Body of pancreas (tissue), 4 donors: ENCODE measurements at places on chromosomes 3 and 15.

- DNase-seq = no peak
These were observed 9.4 kb downstream of the BCL6 start for GRCh38 chr3:187735837-187736236.

DNA sequence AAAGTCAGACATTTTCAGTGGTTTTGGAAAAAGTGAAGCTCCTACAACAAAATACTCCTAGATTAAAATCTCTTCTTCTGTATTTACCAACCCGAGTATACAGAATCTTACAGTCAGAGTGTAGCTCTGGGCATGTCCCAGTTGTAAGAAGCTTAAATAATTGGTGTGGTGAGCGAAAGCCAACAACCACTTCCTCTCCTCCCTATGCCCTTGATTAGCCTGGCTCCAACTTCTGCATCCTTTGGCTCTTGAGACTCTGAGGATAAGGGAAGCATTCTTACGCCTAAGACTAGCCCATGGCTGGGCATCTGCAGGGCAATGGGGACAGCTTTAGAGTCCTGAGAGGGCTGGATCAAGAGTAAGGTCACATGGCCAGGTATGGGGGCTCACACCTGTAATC, 25.5 kb downstream of the RFT1 start:
- no peak for DNase-seq

- DNase-seq = no peak
These were observed 55.8 kb upstream of the ACAD9 start for GRCh38 chr3:128823631-128824030.

GRCh38 chr3:19775765-19776164, 158.3 kb downstream of the EFHB start:
- DNase-seq = no peak

- DNase-seq = no peak
These were observed at the start of gene TF for GRCh38 chr3:133745981-133746711. TSS of gene TF (plus strand) at chr3:133746393. CDS start at chr3:133746441, 48 bp downstream.

GRCh38 chr3:69116162-69116561, 6.2 kb downstream of the LMOD3 start:
- no peak for DNase-seq

DNA sequence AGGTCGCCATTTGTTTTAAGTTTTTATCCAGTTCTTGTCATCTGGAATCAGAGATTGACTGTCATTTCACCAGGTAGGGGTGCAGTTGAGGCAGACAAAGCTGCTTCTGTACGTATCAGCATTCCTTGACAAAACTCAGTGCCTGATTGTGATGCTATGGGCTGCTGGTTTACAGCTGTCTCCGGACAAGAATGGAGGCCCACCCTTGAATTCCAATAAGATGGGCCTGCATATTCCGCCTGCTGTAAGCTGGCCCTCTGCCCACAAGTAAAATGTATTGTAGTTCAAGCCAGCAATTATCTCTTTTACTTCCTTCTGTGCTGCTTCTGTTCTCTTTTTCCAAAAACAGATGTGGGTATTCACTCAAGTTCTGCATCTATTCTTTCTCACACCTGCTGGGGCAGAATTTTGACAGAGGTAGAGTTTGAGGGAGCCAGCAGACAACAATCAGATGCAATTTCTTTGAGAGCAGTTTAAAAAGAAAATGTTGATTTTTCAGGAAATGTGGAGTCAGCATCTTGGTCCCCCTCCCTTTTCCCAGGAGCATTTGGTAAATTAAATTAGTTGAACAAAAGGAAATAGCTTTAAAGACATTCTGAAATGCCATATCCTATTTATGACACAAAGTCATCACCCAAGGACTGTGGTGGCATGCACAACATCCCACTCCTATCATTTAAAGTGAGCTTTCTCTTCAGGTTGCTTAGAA, 53.5 kb downstream of the IQCH start:
- DNase-seq = no peak

GRCh38 chr3:111517801-111518200, 24.2 kb upstream of the CD96 start:
- DNase-seq = no peak

DNA sequence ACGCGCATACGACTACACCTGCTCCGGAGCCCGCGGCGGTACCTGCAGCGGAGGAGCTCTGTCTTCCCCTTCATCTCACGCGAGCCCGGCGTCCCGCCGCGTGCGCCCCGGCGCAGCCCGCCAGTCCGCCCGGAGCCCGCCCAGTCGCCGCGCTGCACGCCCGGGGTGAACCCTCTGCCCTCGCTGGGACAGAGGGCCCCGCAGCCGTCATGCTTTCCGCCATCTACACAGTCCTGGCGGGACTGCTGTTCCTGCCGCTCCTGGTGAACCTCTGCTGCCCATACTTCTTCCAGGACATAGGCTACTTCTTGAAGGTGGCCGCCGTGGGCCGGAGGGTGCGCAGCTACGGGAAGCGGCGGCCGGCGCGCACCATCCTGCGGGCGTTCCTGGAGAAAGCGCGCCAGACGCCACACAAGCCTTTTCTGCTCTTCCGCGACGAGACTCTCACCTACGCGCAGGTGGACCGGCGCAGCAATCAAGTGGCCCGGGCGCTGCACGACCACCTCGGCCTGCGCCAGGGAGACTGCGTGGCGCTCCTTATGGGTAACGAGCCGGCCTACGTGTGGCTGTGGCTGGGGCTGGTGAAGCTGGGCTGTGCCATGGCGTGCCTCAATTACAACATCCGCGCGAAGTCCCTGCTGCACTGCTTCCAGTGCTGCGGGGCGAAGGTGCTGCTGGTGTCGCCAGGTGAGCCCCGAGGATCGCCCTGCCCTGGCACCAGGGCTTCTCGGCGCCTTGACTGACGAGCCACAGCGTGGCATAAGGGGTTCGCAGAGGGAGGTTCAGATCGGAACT, 420 bp downstream of the SLC27A2 start:
- DNase-seq = peak; percentile 13

GRCh38 chr3:183099838-183100204, 525 bp upstream of the MCCC1 start:
- DNase-seq = no peak

DNA sequence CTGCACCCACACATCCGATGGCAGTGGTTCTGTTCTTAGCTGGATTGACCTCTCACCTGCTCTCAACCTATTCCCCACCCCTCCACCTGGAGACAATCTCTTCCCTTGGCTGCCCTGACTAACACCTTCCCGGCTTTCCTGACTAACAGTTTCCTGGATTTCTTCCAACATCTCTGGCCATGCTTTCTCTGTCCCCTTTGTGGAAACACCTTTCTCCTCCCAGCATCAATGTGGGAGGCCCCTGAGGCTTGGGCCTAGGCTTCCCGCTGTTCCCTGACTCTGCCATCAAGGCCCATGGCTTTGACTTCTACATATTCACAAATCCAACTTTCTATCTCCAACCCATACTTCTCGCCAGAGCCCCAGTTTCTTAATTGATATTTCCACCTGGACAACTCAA, 142.8 kb upstream of the ATP2B2 start:
- DNase-seq = no peak

DNA sequence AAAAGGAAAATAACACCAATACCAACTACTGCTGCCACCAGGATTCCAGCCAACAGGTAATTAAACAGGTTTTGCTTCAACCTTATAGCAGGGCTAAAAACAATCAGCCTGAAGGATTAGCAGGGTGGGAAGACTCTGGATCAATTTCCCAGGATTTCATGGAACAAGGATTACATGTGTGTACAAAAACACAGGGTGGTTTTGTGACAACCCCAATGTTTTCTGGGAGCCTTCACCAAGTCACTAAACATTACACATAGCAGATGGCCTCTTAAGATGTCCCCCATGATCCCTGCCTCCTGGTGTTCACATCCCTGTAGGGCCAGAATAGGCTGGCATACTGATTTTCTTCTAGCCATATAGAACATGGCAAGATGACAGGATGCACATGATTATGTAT, 42.8 kb upstream of the ARHGEF3 start:
- no peak for DNase-seq

DNA sequence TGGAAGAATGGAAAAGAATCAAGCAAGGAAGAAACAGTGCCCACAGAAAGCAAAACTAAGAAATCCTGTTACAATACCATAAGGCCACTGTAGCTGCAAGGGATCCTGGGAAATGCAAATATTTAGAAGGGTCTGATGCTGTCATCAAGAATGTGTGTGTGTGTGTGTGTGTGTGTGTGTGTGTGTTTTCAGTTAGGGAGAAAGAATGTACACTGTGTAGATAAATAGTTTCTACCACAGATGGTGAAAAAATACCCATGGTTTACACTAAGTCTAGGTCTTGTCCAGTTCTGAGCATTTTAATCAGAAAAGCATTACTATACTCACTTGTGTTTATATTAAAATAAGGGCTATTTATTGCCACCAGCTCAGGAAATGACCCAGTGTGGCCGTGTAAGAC, 355.0 kb downstream of the RBMS3 start:
- no peak for DNase-seq
